GDM1 (cell line): ENCODE measurements at places on chromosomes 4 and X.

DNA sequence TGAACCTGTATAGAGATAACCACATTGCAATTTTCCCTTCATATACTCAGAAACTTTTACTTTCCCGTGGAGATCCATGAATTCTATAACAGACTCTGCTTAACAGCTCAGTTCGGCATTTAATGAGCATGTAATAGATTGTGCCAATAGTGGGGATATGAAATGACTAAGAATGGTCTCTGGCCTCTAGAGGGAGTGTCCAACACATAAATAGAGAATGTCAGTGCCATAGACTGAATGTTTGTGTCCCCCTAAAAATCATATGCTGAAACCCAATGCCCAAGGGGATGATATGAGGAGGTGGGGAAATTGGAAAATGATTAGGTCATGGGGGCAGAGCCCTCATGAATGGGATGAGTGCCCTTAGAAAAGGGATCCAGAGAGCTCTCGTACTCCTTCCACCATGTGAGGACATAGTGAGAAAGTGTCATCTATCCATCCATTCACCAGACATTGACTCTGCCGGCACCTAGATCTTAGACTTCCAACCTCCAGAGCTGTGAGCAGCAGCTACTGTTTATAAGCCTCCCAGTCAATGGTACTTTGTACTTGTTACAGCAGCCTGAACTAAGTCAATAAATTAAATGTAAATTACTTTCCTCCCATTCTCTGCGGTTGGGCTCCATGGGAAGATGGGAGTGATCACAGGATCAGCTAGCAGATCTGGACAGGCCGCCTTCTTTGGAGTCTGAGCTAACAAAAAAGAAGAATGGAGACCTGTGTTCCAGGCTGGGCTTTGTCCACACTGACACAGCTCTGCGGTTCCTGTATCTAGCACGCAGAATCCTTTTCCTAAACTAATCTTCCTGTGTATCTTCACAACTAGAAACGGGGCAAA, 28.1 kb upstream of the HPSE start:
- no peak for DNase-seq

- no peak for DNase-seq
Observed at GRCh38 chr4:83574247-83574646, 38.3 kb downstream of the GPAT3 start.

GRCh38 chr4:38371391-38371851, 292.6 kb upstream of the KLF3 start:
- DNase-seq, result no peak

DNA sequence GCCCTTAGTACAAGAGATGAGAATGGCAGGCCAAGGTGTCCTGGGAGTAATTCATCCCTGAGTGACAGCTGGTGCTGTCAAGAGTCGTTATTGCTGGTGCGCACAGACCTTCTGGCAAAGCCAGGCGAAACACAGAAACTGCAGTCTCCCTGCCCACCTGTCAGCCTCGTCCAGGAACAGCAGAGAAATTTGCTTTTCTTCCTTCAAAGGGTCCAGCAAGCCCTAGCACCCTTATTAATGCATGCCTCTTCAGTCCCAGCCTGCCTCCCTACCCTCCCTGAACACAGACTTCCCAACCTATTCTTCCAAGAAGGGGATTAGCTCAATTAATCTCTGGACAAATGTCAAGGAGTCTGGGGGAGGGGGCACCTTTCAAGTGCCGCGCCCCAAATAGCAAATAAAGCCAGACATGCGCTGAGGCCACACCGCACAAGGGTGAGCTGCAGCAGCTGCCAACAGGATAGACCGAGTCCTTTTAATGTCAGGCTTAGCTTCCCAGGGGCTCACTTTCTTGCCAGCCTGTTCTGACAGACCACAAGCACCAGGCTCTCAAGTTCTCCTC, 250.7 kb upstream of the RASGEF1B start:
- DNase-seq, result no peak

DNA sequence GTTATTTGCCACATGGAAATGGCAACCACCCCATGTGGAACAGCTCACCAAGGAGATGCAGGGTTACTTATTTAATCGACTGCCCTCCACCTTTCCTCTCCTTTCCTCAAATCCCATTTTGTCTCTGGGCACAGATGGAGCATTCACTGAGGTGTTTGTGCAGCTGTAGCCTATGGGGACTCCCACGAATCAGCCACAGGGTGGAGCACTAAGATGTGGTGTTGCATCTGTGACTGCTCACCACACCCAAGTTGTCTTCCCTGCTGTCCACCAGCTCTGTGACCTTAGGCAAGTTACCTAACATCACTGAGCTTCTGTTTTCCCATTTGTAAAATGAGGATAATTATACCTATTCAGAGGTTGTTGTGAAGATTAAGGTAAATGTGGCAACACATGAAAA, 252.4 kb upstream of the CPEB2 start:
- DNase-seq, result peak; percentile 2

DNA sequence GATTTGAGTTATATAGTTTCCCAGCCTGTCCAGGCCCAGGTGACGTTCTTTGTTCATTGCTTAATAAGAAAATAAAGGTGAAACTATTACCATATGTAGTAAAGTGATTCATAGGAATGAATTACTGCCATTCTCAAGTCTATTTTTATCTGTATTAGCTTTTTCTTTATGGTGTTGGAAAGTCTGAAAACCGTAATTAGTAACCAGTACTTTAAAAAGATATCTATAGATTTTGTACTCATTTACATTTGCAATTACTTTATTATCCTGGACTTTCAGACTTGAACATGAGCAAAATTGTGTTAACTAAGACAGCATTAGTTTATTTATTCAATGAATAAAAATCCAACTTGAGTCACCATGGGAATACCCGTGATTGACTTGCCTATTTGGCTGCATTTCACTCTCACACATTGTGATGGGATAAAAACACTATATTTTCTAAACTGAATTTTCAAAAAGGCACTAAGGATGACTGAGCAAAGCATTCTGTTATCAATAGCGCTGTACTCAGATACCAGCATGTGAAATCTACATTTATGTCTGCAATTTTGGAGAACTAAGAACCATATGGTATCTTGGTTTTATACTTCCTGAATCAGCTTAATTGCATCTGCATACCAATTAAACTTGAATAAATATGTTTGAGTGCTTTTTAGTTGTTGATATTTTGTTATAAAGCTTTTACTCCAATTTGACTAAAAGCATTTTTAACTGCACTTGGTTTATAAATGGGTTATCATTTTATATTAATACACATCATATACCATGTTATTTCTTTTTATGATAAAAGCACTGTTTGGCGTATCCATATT, 154.6 kb downstream of the CCSER1 start:
- DNase-seq, result no peak

- no peak for DNase-seq
Observed at GRCh38 chrX:153381684-153382532, 19.2 kb downstream of the PNMA6E start.

- peak; percentile 52 for DNase-seq
Observed at GRCh38 chrX:46408553-46409407, 136.4 kb downstream of the ZNF674 start.

- no peak for DNase-seq
Observed at GRCh38 chr4:17058536-17058915, 160.1 kb upstream of the LDB2 start.

- DNase-seq, result no peak
Observed at GRCh38 chr4:141107927-141108326, 25.3 kb downstream of the RNF150 start.
